Calu3 (cell line): ENCODE measurements at places on chromosomes 1 and 21. TPM values are rescaled to one million over a fixed set of nuclear protein-coding genes. Genes with fewer than 3 reads are reported as not detected.

Gene CLEC20A
- total RNA-seq = not detected in 2 replicates

- no peak for DNase-seq
Observed at GRCh38 chr1:84603223-84603622, 29.0 kb upstream of the CTBS start.

GRCh38 chr1:226838456-226838855, 32.0 kb upstream of the PSEN2 start:
- DNase-seq = no peak

DNA sequence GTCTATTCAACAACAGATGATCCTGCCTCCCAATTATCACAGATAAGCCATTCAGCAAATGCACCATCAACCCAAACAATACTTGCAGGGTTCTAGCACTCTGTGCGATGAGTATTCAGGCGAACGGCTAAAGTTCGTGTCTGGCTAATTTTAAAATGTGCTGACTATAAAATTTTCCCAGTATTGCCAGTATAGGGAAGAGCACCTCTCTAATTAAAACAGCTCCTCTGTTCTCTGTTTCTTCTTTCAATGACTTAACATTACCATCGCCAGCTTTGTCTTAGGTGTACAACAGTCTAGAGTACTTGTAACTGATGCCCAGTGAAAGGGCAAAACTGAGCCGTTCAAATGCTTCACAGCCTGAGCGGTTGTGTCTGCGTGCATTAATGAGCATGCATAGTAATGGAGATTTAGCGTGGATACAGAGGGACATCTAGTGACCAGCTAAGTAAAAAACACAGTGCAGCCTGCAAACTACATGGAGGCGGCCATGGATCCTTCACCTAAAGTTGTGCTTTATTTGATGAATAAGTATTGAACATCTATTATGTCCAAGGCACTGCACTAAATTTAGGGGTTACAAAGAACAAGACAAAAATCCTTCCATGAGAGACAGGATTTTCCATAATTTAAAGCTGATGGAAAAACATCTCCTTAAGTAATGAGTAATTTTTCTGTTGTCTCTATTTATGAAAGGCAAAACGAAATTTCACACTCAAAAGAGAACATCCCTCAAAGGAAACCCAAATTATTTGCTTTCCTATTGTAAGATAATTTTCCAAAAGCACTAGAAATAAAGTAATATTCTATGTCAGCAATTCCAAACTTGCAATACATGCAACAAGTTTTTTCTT, 120.0 kb downstream of the SETD4 start:
- peak; percentile 41 for DNase-seq

DNA sequence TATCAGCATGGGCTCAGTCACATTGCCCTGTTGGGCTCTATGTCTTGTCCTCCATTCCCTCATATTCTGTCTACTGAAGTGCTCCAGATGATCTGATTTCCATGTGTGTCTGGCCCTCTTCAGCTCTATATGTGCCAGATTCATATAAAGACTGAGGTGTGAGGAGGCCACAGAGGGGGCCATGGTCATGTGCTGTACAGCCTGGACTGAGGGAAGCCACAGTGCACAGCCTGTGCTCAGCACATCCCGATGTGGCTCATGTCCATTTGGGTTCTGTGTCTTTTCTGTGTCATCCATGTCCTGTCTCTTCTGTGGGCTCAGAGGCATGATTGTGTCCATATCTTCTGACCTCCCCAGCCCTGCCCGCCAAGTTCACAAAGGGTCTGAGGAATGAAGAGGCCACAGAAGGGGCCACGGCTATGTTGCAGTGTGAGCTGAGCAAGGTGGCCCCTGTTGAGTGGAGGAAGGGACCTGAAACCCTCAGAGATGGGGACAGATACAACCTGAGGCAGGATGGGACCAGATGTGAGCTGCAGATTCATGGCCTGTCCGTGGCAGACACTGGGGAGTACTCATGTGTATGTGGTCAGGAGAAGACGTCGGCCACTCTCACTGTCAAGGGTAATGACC, 97.0 kb downstream of the OBSCN start:
- DNase-seq = no peak

DNA sequence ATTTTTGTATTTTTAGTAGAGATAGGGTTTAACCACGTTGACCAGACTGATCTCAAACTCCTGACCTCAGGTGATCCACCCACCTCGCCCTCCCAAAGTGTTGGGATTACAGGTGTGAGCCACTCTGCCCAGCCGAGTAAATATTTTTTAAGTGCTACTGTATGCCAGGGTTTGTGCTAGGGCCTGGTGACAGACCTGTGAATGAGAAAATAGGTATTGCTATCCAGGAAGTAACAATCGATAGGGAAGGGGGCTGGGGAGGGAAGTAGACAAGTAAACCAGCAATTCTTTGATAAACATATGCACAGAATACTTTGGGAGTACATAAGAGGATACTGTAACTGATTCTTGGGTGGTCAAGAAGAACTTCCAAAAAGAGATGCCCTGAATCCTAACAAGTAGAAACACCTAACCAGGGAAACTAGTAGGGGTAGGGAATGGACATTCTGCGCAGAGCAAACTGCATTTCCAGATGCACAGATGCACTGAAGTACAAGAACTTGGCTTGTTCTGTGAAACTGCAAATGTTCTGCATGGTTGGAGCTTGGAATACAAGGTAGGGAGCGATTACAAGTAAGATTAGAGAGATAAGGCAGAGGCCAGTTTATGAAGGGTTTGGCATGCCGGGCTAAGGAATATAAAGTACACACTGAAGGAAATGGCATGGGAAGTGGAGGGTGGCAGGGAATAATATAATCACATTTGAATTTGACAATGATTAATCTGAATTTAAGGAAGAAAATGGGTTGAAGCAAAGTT, 19.0 kb upstream of the DOCK7 start:
- no peak for DNase-seq

- no peak for DNase-seq
Observed at GRCh38 chr1:221415651-221416050, 326.2 kb downstream of the DUSP10 start.

DNA sequence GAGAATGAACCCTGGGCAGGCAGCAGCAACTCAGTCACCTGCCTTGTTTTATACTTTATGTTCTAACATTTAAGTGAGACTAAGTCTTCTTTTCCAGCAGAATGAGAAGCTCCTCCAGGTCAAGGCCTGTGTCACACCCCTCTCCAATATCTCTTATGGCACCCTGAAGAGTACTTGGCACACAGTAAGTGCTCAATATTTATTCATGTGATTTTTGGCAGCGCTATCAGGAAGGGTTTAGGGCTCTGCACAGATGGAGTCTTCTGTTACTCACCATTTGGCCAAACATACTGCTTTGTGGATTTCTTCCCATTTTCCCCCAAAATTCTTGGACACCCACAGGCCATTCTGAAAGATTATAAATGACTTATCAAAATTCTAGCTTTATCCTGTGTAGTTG, 43.8 kb upstream of the MYBPHL start:
- no peak for DNase-seq

Gene IL22RA1
- total RNA-seq = 1.3 and 2.0 TPM in 2 replicates

Gene PPIAL4G
- not detected in 2 replicates for total RNA-seq

Gene MAP7D1
- total RNA-seq = 96.2 and 98.3 TPM in 2 replicates

DNA sequence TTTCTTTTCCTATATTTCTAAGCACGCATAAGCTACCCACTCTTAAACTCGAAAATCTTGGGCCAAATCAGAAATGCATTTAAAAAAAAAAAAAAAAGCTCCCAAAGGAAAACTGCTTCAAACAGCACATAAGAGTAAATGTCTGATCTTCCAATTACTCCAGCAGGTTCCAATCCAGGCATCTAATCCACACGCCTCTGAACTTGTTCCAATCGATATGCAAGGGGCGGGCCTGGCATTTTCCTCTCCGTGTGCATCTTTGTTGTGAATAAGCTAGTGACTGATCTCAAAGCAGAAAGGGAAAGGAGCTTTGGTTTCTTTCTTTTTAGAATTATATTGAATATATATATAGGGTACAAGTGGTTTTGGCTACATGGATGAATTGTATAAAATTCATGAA, 365.5 kb downstream of the PRDM2 start:
- DNase-seq = no peak

Gene LGR6
- not detected in 2 replicates for total RNA-seq

DNA sequence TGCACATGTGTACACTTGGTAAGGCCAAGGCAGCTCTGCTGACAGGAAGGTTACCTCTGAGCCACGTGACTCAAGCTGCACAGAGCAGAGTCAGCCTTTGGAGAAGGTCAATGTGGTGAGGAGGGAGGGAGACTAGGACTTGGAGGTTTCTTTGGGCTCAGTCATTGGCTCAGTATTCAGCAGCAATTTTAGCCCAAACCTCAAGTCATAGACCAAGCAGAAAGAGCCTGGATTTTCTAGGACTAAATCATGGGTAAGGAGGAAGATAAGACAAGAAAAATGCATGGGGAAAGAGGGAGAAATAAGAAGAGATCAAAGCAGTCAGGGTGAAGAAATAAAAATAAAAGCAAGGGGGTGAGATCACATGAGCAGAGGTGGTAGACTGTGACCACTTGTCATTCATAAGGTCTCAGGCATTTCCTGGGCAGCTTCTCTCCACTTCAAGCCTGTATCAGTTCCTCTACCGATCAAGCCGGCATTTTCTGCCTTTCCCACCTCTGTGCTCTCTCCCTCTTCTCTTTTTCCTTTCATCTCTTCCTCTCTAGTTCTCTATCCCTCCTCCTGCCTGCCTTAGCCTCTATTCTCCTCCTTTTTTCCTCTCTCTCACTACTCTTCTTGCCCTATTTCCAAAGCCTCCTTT, 51.7 kb upstream of the DUSP10 start:
- no peak for DNase-seq
